ENCODE measurements at places on chromosomes 11 and 22. TPM values are rescaled to one million over a fixed set of nuclear protein-coding genes. Genes with fewer than 3 reads are reported as not detected.
A peak's percentile ranks its signal among the peaks of the same experiment; 100 is the strongest.

GRCh38 chr22:39534591-39535356 is 2.2 kb upstream of the RPS19BP1 start:
- DNase-seq, result peak; percentile 77

GRCh38 chr11:83006877-83007330 is 64.8 kb downstream of the RAB30 start:
- DNase-seq, result no peak

DNA sequence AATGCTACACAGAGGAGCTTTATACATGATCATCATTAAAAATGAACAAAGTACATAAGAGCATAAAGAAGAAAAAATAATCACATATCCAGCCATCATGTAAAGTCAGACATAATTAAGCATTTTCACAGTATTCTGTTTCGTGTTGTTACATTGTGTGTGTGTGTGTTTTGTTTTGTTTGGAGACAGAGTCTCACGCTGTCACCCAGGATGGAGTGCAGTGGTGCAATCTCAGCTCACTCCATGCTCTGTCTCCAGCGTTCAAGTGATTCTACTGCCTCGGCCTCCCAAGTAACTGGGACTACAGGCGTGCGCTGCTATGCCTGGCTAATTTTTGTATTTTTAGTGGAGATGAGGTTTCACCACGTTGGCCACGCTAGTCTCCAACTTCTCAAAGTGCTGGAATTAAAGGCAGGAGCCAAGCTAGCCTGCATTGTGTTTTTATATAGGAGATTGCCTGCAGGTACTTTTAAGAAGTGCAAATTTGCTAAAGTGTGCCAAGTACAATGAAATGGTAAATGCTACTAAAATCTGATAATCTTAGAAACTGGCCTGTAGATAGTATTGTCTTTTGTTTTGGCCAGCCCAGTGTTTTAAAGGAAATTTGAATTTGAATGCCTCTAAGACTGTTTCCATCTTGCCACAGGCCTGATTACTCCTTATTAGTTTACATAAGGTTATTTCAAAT is 7.8 kb downstream of the CTSC start:
- DNase-seq, result no peak

- no peak for DNase-seq
Observed at GRCh38 chr22:37627545-37627944, 11.9 kb upstream of the SH3BP1 start.

GRCh38 chr11:102770191-102770590 is 10.2 kb downstream of the MMP10 start:
- DNase-seq, result no peak

- peak; percentile 75 for DNase-seq
Observed at GRCh38 chr11:72752088-72752914, at the start of gene ARAP1. Gene ARAP1, minus strand, starts transcription at chr11:72752408. Its CDS starts 25,280 bp downstream, at chr11:72727128.

- DNase-seq, result no peak
Observed at GRCh38 chr11:1869427-1870325, 16.8 kb downstream of the LSP1 start.

DNA sequence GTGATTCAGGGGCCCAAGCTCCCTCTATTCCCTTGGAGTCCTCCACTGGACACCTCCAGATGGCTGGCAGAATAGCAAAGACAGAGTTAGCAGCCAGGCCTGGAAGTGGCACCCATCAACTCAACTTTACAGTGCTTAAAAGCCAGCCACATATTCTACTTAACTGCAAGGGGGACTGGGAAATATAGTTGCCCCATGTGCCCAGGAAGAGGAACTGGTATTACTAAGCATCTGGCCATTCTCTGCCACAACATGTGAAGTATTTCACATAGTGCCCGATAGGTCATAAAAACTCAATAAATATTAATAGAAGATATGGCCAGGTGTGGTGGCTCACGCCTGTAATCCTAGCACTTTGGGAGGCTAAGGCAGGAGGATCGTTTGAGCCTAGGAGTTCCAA is 5.5 kb upstream of the IL10RA start:
- no peak for DNase-seq

DNA sequence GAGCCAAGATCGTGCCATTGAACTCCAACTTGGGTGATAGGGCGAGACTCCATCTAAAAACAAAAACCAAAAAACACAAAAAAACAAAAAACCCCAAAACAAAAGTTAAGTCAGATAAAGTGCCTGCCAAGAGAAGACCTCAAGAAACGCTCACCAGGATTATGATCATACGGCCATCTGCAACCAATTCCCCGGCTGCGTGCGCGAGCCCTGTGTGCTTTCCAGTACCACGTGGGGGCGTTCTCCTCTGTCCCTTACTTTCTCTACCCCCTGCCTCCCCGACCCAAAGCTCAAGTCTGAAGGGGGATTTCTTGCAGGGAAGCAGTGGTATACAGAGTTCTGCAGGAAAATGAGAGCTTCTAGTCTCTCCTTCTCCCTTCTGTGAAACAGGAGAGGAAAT is 10.5 kb upstream of the RPS19BP1 start:
- no peak for DNase-seq

GRCh38 chr22:20063271-20064139 is 16.5 kb upstream of the DGCR8 start:
- DNase-seq, result no peak

The MS4A6E gene
- polyA plus RNA-seq, result not detected

The JAML gene
- 7.9 TPM for polyA plus RNA-seq

The MPEG1 gene
- 12.0 TPM for polyA plus RNA-seq

The RBM4B gene
- 74.5 TPM for polyA plus RNA-seq

The IFITM10 gene
- 0.24 TPM for polyA plus RNA-seq

Measured in right lung (tissue), 10 donors.